ENCODE measurements at places on chromosomes 7 and 10. TPM values are rescaled to one million over a fixed set of nuclear protein-coding genes. Genes with fewer than 3 reads are reported as not detected.

CNNM1 gene
- polyA plus RNA-seq, result 17.5 TPM

GIMAP5 gene
- not detected for polyA plus RNA-seq

H2BK1 gene
- not detected for polyA plus RNA-seq

ADAM22 gene
- 0.29 TPM for polyA plus RNA-seq

GJD4 gene
- polyA plus RNA-seq, result 0.05 TPM

DNA sequence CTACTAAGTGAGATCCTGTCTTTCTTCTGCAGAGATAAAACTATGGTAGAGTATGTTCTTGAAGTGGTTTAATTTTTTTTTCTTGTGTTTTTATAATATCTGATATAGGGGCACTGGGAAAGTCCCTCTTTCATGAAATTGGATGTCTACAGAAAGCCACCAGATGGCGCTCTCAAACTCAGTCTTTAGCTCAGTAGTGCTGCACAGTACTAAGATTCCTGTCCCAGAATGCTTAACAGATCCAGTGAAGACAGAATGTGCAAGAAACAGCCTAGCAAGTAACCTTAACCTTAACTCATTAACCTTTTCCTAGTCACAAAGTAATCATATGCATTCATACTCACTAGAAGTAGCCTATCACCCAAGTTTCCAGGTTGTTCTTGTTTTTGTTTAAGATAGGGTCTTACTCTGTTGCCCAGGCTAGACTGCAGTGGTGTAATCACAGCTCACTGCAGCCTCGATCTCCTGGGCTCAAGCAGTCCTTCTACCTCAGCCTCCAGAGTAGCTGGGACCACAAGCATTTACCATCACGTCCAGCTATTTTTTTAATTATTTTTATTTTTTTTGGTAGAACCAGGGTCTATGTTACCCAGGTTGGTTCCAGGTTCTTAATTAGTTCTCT is 56.7 kb downstream of the IDE start:
- DNase-seq, result peak; percentile 78

GRCh38 chr7:81956520-81956919 is 186.7 kb upstream of the HGF start:
- DNase-seq, result peak; percentile 5

DNA sequence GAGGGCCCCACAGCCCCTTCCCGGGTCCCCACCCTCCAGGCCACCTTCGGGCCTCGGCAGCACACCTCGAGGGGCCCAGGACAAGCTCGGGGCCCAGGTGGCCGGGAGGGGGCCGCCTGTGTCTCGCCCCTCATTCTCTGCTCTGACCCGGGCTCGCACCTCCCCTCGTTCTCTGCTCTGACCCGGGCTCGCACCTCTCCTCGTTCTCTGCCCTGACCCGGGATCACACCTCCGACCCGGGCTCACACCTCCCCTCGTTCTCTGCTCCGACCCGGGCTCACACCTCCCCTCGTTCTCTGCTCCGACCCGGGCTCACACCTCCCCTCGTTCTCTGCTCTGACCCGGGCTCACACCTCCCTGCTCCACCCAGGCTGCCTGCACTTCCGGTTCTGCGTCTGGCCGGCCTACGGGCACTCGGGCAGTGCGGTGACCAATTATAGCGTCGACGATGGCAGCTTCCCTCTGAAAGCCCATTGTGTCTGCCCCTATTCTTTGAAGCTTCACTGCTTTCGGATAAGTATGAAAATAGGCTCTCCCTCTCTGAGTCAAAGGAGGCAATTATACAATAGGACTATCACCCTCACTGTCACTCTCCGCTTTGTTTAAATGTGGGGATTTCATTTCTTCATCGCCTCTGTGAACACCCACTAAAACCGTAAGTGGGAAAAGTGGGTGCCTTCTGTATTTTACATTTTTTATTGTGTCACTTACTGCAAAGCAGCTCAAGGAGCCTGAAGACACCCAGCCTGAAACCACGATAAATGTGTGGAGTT is 457.4 kb downstream of the DNAJB6 start:
- DNase-seq, result no peak

DNA sequence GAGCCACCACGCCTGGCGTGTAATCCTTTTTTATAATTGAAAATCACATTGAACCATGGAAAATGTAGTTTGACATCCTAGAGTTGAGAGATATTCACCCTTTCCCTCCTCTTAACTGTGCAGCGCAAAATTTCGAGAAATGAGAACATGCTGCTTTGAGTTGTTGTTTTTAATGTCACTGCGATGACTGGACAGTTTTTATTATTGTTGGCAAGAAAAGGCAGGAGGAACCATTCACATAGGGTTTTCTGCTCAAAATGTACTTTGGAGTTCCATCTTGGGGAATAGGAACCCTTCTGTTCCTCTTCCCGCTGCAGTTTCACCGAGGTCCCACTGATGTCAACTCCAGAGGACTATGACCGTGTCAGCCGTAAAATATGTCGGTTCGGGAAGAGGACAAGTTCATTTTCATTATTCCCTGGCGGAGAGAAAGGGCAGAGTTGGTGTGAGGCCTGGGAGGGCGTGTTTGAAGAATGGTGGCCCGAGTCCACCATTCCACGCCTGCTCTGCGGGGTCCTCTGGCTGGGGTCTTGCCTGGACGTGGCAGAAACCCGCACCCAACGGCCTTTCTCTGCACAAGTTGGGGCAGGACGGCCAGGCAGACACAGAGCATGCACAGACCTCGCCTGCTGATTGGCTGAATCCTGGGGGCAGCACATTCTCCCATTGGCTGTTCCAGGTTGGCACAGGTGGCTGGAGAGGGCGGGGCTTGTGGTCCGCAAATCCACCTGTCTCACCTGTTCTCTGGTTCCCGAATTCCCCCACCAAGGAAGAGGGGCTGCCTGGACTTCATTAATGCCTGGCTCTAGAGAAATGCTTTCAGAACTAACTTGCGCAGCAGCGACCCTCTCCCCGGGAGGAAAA is 105.1 kb upstream of the TCF7L2 start:
- no peak for DNase-seq

DNA sequence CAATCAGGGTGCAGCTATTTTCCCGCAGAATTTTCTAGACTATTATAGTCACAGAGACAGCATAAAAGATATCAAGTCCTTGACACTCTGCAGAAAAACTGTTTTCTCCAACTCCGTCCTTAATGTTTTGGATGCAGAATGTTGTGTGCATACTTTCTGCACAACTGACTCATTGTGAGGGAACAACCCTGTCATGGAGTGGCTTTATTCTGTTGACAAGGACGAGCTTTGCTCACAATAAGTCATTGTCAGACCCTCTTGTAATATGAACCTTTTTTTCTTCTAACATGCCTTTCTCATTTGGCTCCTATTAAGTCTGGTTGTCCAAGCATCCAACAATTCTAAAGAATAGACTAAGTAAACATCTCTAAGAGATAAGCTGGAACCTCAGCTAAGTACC is 17.3 kb downstream of the ABCB4 start:
- DNase-seq, result no peak

- DNase-seq, result no peak
Measured at GRCh38 chr10:123146013-123146893, 1.7 kb upstream of the HMX2 start.

DNA sequence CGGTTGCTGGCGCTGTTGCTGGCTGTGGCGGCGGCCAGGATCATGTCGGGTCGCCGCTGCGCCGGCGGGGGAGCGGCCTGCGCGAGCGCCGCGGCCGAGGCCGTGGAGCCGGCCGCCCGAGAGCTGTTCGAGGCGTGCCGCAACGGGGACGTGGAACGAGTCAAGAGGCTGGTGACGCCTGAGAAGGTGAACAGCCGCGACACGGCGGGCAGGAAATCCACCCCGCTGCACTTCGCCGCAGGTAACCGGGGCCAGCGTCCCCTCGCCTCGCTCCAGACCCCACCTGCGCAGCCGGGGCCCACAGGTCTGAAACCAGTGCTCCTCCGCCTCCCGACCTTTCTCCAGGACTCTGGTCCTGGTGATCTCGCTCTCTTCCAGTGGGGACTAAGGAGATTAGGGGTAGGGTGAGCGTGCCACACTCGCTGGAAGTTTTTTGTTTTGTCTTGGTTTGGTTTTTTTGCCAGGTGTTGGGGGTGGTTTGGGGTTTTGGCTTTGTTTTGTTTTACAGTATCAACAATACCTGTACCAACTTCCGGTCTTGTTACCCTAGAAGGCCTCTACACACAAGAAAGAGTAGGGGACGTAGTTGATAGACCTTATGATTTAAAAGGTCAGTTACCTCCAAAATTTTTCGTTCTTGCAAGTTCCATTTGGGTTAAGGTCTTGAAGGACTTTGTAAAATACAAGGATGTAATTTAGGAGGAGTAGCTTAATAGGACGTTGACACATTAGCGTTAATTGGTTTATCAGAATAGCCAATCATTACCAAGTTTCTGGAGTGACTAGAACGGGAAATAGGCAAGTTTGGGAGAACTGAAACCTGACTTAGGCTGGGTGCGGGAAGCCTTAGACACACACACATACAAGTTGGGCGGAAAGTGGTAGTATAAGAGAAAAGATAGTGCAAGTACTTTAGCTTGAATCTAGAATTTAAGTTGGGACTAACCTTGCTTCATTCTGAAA is 704 bp downstream of the TNKS2 start:
- DNase-seq, result peak; percentile 17

GRCh38 chr7:100572281-100572948 is 1.3 kb downstream of the SAP25 start:
- DNase-seq, result no peak

DNA sequence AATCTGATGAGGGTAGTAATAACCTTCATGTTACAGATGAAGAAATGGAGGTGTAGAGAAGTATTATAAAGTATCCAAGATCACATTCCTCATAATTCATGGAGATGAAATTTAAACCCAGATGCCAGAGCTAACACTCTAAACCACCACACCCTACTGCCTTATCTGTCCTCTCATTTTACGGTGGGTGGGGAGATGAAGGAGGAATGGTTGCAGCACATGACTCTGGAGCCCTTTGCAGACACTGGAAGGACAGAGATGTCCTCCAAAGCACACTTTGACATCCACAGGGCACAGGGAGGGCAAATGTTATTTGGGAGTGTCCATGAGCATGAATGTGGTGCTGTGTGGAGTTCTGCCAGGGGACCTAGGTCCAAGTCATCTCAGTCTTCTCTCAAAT is 1.1 kb downstream of the PLEKHS1 start:
- no peak for DNase-seq

GRCh38 chr10:132068431-132069121 is 2.8 kb downstream of the JAKMIP3 start:
- no peak for DNase-seq

DNA sequence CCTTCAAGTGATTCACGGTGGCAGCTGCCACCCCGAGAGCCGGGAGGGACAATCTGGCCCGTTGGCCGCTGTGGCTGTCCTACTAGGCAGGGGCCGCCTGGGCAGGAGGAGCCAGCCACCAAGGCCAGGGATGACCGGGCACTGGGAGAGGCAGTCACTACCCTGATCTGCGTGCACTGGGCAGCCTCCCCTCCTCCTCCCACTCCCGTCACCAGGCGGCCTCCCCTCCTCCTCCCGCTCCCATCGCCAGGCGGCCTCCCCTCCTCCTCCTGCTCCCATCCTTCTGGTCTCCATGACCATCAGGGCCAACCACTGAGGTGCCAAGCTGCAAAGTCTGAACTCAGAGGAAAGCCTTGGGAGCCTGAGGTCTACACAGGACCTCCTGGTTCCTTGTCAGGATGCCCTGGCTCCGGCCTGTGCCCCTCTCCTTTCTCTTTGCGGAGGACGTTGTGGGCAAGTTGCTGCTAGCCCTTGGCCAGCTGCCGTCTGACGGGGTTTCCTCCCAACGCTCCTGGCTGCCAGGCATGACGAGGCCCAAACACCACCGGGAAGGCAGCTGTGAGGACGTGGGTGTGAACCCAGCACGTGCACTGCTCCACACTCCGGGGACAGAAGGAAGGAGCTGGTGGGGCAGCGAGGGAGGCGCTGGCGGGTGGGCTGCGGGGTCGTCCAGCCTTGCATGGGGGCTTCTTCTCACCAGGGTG is 131.1 kb downstream of the WDR37 start:
- no peak for DNase-seq

DNA sequence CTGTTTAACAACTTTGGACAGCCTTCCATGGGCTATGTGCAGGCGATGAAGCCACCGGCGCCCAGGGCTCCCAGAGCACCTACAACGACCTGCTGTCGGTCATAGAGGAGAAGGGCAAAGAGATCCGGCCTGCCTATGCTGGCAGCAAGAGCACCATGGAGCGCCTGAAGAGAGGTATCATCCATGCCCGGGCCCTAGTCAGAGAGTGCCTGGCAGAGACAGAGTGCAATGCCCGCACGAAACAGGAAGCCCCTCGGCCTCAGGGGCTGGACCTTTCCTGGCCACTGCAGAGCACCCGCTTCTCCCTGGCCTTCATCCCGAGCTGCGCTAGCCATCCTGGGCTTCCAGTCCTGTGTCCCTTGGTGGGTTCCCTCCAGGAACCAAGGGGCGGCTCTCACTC is 497.0 kb upstream of the PHF14 start:
- DNase-seq, result no peak

DNA sequence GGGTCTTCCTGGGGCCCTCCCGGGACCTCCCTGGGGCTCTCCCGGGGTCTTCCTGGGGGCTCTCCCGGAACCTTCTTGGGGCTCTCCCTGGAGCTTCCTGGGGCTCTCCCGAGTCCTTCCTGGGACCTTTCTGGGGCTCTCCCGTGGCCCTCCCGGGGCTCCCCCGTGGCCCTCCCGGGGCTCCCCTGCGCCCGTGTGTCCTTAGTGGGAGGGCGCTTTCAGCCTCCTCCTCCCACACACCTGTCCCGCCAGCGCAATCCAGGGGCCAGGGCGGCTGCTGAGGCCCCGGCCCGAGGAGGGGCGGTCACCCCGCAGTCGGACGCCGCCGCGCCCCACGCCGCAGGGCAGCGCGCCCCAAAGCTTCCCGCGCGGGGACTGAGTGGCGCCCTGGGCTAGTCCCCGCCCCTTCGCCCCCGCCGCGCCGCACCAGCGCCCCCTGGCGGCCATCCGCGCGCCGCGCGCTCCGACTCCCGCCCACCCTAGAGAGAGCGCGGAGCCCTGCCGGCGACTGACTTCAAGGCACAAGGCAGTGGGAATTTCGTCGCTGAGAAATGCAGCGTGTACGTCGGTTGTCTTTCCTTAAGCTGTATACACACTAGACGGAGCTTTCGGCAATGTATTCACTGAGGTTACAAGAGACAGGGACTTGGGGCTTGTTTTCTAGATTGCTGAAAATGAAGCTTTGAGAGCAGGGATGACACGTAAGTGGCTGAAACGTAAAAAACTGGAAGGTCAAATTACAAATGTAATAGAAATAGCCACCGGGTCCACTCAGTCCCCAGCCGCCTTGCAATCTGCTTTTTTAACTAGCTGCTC is 47.1 kb downstream of the INSIG1 start:
- peak; percentile 79 for DNase-seq

GRCh38 chr7:35894721-35895120 is 93.9 kb downstream of the SEPTIN7 start:
- no peak for DNase-seq

Data from A549 (cell line).